Sigmoid colon (tissue), 7 donors: ENCODE measurements at places on chromosomes 5 and 9. TPM values are rescaled to one million over a fixed set of nuclear protein-coding genes. Genes with fewer than 3 reads are reported as not detected.

DNA sequence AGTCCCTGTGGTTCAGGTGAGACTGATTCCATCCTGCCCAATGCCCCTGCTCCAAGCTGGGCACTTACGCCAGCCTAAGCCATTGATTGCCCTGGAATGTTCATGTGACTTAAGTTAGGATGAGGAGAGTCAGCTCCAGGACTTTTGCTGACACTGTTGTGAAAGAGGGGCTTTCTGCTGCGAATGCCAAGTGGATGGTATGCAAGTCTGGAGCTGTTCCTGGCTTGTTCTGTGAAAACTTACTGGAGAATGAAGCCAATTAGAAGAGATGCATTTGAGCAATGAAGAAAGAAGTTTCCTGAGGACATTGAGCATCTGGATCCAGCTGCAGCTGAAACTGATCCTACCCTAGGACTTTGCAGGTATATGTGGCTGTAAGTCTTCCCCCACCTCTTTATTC, 61.2 kb upstream of the ZFR start:
- DNase-seq: no peak

The INSL6 gene
- total RNA-seq: not detected

DNA sequence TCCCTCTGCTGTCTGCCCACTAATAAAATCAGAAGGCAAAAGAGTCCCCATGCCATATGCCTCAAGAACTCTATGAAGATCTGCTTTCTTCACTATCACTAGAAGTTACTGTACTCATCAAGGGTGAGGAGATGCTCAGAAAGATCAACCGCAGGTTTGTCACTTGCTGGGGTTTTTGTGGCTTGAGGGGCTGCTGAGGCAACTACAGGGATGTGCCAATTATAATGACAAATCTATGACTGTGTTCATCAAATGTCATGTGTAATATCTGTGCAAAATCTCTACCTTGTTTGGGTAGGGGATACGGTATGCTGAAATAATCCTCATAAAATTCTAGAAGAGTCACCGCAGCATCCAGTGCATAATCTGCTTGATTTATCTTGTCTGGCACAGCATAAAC, 13.0 kb downstream of the ERAP1 start:
- no peak for DNase-seq

DNA sequence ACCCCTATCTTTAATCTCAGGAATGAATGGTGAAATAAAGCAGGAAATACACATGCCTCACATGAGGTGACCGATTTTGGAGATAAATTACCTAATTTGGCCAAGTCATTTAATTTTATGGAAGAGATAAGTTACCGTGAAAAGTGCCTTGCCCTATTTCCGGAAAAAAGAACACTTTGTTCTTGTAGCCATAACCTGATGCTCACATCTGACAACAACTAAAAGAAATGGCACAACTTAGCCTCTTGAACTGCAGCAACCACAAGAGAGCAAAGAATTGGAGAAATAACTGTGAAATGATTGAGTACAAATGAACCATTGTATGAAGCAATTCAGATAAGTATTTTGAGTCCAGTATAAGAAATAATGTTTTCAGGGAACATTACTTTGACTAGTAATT, 628.1 kb upstream of the TYRP1 start:
- DNase-seq: no peak

DNA sequence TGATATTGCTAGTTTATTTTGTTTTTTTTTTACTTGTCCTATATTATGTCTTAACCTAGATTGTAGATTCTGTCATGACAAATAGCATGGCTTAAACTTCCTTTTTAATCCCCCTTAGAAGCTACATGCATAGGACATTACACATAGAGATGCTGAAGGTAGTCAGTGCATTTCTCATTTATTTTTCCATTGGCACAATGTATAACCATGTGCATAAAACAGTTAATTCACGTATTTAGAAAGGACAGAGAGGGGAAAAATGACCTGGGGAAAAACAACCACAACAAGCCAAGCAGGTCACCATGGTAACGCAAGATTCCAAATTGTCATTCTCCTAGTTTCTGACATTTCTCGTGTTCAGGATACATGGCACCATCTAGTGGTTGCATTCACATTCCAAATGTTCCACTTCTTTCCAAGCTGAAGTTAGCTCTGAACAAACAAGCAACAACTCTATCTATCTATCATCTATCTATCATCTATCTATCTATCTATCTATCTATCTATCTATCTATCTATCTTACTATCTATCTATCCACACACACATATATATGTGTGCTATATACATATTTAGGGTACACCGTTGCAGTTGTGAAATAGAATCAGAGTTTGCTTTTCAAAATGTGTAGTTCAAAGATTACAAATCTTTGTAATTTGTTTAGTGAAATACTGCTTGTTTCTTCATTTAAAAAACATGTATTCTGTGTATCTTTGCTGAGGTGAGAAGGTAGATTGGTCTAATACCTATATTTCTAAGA, 487.2 kb upstream of the ST8SIA4 start:
- no peak for DNase-seq

The USP20 gene
- total RNA-seq: 19.4 TPM

DNA sequence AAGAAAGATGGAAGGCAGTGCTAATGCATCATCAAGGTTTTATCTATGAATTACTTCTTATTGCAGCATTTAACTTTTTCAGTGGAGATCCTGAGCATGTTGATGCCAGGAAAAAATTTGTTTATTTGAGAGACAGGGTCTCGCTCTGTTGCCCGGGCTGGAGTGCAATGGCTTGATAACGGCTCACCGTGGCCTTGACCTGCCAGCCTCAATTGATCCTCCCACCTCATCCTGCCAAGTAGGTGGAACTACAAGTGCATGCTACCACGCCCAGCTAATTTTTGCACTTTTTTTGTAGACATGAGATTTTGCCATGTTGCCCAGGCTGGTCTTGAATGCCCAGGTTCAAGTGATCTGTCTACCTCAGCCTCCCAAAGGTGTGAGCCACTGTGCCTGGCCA, 47.2 kb downstream of the AOPEP start:
- no peak for DNase-seq

DNA sequence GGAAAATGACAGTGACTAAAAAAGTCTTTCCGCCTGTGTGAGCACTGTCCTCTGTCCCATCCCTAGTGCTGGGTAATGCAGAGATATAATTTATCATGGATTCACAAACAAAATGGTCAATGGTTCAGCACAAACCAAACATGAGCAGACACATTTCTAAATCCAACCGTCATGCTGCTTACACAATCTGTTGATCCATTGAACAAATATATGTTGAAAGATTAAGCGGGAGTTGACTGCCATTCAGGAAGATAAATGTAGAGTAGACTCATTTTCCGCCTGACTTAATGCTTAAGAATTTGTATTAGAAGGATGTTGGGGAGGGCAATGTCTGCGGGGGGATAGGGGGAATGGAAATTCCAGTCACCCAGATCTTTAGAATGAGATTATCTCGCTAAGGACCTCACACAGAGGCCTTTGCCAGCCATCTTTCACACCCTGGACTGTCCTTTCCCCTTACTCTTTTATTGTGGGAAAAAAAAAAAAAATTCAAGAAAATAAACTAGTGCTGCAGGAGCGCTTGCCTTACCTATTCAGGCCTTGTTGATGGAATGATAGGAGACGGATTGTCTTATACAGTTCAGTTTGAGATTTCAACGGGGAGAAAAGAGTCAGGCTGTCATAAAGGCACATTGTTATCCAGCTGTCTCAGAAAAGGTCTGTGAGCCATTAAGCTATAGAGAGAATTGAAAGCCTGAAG, 153.7 kb downstream of the TLE1 start:
- DNase-seq: no peak

DNA sequence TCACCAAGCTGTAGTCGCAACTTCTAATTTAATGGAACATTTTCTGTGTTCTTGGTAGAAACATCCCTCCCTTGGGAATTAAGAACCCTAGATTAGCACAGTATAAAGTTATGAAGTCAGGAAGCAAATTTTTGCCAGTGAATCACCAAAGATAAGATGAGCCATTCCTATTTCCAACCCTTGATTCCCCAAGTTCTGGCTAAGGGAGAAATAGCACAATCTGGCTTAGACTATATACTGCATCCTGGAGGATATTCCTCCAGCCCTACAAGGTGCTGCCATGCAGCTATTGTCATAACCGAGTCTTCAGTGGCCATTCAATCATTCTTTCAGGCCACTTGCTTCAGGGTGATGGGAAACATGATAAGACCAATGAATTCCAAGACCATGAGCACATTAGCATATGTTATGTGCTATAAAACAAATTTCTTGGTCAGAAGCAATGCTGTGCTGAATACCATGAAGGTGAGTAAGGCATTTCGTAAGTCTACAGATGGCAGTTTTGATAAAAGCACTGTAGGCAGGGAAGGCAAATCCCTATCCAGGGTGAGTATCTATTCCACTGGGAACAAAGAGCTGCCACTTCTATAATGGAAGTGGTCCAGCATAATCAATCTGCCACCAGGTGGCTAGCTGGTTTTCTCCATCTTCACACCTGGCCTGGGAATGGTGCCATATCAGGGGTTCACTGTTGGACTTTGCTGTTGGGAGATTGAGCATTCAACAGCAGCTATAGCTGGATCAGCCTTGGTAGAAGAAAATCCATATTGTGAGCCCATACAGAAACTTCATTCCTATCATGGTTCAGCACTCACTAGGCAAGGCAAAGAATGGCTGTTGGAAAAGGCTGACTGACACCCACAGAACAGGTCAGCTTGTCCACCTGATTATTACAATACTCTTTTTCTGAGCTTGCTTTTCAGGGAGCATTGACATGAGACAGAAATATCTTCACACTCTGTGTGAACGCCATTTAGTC, 19.6 kb upstream of the ARL15 start:
- DNase-seq: no peak

DNA sequence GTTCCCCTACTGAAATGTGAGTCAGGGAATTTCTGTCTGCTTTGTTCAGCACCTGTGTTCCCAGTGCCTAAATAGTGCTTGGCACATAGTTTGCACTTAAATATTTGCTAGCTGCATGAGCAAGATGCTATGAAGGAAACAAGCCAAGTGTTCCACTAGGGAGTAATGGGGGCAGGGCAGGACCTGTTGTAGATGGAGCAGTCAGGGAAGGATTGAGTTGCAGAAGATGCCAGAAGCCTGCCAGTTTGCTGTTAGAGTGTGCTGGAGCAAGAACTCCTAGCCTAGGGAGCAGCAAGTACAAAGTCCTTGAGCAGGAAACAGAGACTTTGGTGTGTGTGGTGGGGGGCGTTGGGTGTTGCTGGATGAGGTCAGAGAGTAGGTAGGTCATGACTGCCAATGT, 87.5 kb downstream of the DAB2IP start:
- DNase-seq: no peak

DNA sequence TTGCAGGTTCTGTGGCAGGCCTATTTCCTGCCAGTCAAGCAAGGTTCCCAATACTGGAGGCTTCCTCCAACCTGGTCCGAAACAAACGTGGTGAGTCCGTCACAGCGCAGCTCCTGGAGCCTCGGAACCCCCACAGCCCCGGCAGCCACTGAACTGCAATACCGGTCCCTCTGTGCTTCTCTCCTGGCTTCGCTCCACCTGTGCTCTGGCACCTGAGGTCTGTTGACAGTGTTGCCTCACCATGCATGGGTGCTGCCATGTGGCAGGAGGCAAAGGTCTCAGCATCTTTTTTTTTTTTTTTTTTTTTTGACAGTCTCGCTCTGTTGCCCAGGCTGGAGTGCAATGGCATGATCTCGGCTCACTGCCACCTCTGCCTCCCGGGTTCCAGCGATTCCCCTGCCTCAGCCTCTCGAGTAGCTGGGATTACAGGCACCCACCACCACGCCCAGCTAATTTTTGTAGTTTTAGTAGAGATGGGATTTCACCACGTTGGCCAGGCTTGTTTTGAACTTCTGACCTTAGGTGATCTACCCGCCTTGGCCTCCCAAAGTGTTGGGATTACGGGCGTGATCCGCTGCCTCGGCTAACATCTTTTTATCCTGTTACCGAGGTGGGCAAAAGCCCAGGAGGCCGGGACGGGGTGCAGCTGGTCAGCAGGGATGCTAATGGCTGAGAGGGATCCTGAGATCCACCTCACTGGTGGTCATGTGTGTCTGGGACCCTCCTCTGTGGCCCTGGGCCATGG, 57.1 kb upstream of the RNU6ATAC start:
- DNase-seq: peak; percentile 59

DNA sequence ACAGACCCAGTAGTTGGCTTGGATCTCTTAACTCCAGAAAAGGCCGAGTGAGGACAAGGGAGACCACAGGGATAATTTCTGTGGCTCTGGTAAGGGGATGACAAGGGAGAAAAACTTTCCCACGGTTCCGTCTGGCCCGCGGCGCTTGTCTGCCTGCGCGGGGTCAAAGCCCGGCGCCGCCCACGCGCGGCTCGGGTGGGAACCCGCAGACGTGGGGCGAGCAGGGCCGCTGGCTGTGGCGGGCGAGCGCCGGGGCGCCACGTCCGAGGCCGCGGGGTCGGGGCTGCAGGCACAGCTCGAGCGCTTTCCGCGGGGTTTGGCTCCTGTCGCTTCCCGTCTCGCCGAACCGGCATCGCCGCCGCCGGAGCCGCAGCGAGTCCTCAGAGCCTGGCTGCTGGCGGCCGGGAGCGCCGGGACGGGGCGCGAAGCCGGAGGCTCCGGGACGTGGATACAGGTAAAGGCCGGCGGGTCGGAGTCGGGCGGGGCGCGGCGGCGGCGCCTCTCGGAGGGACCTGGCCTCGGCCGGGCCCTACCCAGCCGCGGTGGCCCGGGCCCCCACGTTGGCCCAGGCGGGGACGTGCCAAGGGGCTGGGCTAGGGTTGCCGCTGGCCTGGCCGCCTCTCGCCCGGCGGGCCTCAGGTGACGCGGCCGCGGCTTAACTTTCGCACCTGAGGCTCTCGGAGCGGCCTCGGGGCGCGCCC, at the start of gene RNF180:
RNF180 (plus strand) TSS at position 344 of the 701 bp plus-strand sequence. CDS start 34,965 bp downstream, outside the sequence.
- DNase-seq: peak; percentile 69

- DNase-seq: no peak
Measured at GRCh38 chr9:89814340-89815040, 209.7 kb downstream of the GADD45G start.

GRCh38 chr5:104947076-104947475, 1384.5 kb upstream of the NUDT12 start:
- no peak for DNase-seq

- DNase-seq: no peak
Measured at GRCh38 chr5:77015938-77016569, 14.2 kb upstream of the AGGF1 start.

DNA sequence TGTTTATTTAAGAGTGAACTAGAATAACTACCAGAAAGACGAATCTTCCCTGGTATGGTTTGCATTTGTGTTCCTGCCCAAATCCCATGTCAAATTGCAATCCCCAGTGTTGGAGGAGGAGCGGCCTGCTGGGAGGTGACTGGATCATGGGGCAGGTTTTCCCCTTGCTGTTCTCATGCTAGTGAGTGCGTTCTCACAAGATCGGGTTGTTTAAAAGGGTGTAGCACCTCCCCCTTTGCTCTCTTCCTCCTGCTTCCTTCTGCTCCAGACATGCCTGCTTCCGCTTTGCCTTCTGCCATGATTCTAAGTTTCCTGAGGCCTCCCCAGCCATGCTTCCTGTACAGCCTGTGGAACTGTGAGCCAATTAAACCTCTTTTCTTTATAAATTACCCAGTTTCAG, 210.3 kb upstream of the TBC1D2 start:
- DNase-seq: no peak

- DNase-seq: peak; percentile 56
Measured at GRCh38 chr9:127149010-127149409, 26.6 kb upstream of the ANGPTL2 start.
